Left lung (tissue), 14 donors: ENCODE measurements at places on chromosomes 5 and 9. TPM values are rescaled to one million over a fixed set of nuclear protein-coding genes. Genes with fewer than 3 reads are reported as not detected.
A peak's percentile ranks its signal among the peaks of the same experiment; 100 is the strongest.

DNA sequence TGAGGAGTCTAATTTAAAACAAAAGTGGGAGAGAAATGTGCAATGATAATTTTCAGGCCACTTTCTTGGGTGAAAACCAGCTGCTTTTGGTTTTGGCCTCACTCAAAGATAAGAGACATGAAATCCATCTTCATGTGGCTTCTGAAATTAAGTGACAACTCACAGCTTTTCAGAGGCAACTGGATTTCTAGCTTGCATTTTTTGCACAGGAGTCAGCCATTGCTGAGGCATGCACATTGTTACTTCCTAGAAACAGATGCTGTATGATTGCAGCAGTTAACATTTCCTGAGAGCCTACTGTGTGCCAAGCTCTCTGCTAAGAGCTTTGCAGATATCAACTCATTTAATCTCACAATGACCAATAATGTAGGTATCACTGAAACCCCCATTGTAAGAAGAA is 562.6 kb downstream of the NR2F1-AS1 start:
- H3K4me1 ChIP-seq, result no peaks in the 10 kb centered on the region
- no peak for DNase-seq
- no peak overlapping the region for H3K27ac ChIP-seq
- H3K4me3 ChIP-seq, result no peak overlapping the region

DNA sequence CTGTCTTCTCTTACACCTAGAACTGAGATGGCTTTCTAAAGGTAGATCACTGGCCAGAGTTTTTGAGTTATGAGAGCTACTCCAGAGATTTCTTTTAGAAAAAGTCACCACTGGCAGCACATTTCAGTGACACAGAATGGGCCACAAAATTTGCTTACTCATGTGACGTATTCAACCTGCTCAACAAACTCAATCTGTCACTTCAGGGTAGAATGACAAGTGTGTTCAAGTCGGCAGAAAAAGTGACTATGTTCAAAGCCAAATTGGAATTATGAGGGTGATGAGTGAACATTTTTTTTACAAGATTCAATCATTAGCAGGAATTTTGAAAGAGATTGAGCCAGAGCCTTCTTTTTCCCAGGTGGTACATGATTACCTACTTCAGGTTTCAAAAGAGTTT is 46.5 kb downstream of the TAF11L14 start:
- DNase-seq, result no peak
- no peaks in the 10 kb centered on the region for H3K27me3 ChIP-seq
- H3K36me3 ChIP-seq, result no peaks in the 10 kb centered on the region
- no peaks in the 10 kb centered on the region for H3K4me1 ChIP-seq

DNA sequence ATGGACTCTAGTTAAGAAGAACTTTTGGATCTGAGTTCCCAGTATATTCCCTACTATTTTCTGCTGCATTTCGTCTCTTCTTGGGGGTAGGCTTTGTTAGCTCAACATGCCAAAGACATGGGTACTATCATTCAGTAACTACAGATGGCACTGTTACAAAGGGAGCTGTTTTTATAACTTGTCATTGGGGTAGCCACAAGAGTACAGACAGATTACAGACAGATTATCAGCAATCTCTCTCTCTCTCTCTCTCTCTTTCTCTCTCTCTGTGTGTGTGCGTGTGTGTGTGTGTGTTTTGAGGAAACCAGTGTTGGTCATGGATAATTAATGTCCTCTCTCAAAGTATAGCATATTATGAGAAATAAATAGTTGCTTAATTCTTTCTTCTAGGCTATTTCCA is 116.1 kb downstream of the WDR70 start:
- H3K27me3 ChIP-seq, result no peaks in the 10 kb centered on the region
- no peaks in the 10 kb centered on the region for H3K4me1 ChIP-seq
- H3K36me3 ChIP-seq, result no peaks in the 10 kb centered on the region
- no peak overlapping the region for H3K4me3 ChIP-seq

GRCh38 chr5:151221574-151221973 is 2.3 kb downstream of the CCDC69 start:
- no peaks in the 10 kb centered on the region for H3K36me3 ChIP-seq
- peaks cover 78% of the 10 kb centered on the region for H3K4me1 ChIP-seq
- no peaks in the 10 kb centered on the region for H3K27me3 ChIP-seq
- no peak for DNase-seq
- H3K4me3 ChIP-seq, result peak overlapping the region; percentile 72

GRCh38 chr9:18237776-18238175 is 236.2 kb upstream of the ADAMTSL1 start:
- DNase-seq, result no peak
- no peaks in the 10 kb centered on the region for H3K36me3 ChIP-seq
- no peaks in the 10 kb centered on the region for H3K27me3 ChIP-seq
- no peak overlapping the region for H3K4me3 ChIP-seq
- no peak overlapping the region for H3K27ac ChIP-seq
- no peaks in the 10 kb centered on the region for H3K4me1 ChIP-seq

DNA sequence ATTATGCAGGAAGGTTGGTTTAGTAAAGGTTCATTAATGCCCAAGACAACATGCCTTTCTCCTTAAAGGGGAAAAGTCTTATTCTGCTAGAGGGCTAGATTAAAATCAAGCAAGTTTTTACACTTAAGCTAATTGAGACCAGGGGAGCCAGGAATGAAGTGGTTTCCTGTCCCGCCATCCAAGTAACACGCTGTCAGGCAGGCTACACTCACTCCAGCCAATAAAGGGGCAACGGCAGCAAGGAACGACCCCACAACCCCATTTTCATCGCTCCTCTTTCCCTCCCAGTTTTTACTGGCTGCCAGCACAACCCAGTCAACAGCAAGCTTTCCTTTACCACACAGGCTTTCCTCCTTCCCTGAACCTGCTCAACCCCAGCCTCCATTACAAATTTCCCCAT is 225.1 kb downstream of the DCP2 start:
- no peaks in the 10 kb centered on the region for H3K4me1 ChIP-seq
- H3K27ac ChIP-seq, result no peak overlapping the region
- no peak for DNase-seq

DNA sequence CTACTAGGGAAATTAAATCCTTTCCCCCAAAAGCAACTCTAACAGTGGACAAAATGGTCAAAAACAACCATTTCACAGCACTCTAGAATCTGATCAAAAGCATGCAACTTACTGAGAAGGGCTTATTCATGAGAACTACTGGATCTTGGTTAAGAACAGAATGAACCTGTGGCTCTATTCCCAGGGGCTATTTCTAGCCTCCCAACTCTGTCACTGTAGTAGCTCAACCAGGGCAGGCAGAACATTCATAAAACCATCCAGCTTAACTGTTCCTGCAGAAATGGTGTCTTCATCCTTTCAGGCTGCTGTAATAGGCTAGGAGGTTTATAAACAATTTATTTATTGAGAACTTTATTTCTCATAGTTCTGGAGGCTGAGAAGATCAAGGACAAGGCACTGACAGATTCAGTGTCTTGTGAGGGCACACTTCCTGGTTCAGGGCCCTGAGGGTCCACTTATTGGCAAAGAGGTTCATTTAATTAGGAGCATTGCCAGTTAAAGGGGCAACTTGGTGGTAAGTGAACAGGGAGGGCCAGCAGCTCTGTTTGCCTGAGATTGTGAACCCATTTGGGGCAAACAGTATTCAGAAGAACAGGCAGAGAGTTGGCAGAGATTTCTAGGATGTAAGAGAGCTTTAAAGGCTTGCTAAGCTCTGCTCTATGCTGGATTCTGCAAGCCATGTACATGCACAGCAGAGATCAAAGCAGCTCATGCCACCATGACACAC is 238.5 kb upstream of the FBXL7 start:
- H3K27me3 ChIP-seq, result no peaks in the 10 kb centered on the region
- no peak overlapping the region for H3K27ac ChIP-seq
- no peaks in the 10 kb centered on the region for H3K36me3 ChIP-seq
- DNase-seq, result no peak

DNA sequence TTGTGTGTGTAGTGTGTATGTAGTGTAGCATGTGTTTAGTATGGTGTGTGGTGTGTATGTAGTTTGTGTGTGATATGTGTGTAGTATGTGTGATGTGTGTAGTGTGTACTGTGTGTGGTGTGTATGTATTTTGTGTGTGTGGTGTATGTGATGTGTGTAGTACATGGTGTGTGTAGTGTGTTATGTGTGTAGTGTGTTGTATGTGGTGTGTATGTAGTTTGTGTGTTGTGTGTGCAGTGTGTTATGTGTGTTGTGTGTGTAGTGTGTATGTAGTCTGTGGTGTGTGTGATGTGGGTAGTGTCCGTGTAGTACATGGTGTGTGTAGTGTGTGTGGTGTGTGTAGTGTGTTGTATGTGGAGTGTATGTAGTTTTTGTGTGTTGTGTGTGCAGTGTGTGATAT is 40.0 kb downstream of the SYK start:
- H3K4me3 ChIP-seq, result no peak overlapping the region

GRCh38 chr5:9196403-9197227 is 349.3 kb downstream of the SEMA5A start:
- no peak overlapping the region for H3K4me3 ChIP-seq
- no peak for DNase-seq
- H3K36me3 ChIP-seq, result no peaks in the 10 kb centered on the region
- H3K27ac ChIP-seq, result no peak overlapping the region
- H3K27me3 ChIP-seq, result no peaks in the 10 kb centered on the region

DNA sequence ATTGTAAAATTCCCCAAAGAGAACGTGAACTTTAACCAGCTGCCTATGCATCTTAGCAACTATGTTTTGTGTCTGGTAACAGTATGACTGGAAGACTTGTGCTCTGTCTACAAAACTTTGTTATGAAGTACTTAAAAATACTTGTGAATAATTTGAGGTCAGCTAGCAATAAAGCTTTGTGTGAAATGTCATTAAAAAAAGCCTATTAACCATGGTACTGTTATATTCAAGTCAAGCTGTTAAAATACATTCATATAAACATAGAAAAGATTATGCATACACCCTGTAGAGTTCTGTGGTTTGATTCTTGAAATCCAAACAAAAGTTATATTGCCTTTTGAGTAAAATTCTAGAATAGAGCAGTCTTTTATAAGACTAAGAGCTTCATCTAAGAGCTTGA is 60.1 kb downstream of the VCAN start:
- H3K4me1 ChIP-seq, result no peaks in the 10 kb centered on the region
- H3K27me3 ChIP-seq, result no peaks in the 10 kb centered on the region
- H3K36me3 ChIP-seq, result no peaks in the 10 kb centered on the region
- H3K27ac ChIP-seq, result no peak overlapping the region
- H3K4me3 ChIP-seq, result no peak overlapping the region
- DNase-seq, result no peak

GRCh38 chr9:95138474-95138873 is 179.0 kb downstream of the FANCC start:
- no peak overlapping the region for H3K27ac ChIP-seq
- no peak overlapping the region for H3K4me3 ChIP-seq
- DNase-seq, result no peak
- peaks cover 6% of the 10 kb centered on the region for H3K36me3 ChIP-seq

DNA sequence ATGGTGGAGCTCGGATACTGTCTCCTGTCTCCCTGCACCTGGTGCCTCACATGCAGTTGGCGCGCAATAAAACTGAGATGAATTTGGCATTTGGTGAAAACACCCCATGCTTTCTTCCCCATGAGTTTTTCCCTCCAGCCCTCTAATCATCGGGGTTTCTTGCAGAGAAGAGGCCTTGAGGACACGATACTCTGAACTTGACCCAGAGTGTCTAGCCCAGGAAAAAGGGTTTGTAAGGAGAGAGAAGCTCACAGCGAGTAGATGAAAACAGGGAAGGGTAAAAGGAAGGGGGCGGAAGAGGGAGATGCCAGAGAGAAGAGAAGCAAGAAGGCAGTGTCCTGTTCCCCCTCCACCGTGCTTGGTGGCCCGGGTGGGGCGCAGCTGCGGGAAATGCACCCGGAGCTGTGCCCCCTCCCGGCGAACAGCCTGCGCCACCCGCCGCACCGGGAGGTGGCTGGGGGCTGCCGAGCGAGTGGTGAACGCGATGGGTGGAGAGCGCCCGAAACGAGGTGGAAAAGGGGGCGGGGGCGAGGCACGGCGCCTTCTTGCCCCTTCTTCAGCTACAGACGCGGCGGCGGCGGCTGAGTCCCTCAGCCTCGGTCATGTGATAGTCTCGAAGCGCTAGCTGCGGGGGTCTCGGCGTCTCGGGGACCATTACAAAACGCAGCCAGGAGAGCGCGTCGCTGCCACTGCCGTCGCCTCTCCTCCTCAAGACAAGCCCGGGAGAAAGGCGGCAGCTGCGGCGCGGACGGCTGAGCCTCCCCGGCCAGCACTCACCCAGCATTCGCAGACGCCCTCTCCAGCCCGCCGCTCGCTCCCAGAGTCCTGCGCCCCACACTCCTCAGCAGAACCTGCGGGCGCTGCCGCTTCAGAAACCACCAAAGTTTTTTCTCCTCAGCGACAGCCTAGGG is 1.1 kb upstream of the FOXB2 start:
- H3K4me1 ChIP-seq, result peaks cover 62% of the 10 kb centered on the region
- no peak overlapping the region for H3K4me3 ChIP-seq
- H3K27me3 ChIP-seq, result peaks cover 98% of the 10 kb centered on the region
- no peak overlapping the region for H3K27ac ChIP-seq
- no peaks in the 10 kb centered on the region for H3K36me3 ChIP-seq

DNA sequence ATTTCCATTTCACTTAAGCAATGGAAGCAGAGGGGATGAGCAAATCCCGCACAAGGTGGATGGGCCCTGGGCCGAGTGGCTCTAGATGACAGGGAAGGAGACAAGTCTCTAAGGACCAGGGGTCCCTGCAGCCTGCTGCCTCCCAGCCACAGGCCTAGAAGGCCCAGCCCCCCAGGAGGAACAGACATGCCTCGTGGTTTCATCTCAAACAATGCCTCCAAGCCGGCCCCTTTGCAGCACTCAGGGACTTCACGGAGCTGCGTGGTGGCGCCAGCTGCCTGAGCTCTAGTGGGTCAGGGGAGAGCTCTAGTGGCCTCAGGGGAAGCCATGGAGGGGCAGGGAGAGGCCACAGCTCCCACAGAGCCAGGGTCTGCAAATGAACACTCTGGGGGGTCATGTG is 48.8 kb downstream of the HABP4 start:
- no peak for DNase-seq
- H3K27ac ChIP-seq, result no peak overlapping the region
- no peak overlapping the region for H3K4me3 ChIP-seq
- no peaks in the 10 kb centered on the region for H3K36me3 ChIP-seq

- H3K27me3 ChIP-seq, result no peaks in the 10 kb centered on the region
- no peaks in the 10 kb centered on the region for H3K4me1 ChIP-seq
- no peak for DNase-seq
- no peaks in the 10 kb centered on the region for H3K36me3 ChIP-seq
- no peak overlapping the region for H3K27ac ChIP-seq
These were observed 7.5 kb upstream of the PRLR start for GRCh38 chr5:35237580-35238376.

DNA sequence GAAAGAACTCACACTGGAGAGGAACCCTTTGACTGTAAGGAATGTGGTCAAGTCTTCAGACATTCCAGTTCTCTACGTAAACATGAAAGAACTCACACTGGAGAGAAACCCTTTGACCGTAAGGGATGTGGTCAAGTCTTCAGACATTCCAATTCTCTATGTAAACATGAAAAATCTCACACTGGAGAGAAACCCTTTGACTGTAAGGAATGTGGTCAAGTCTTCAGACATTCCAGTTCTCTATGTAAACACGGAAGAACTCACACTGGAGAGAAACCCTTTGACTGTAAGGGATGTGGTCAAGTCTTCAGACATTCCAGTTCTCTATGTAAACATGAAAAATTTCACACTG is 32.6 kb downstream of the MAPK9 start:
- peaks cover 100% of the 10 kb centered on the region for H3K36me3 ChIP-seq
- no peak overlapping the region for H3K27ac ChIP-seq
- no peaks in the 10 kb centered on the region for H3K27me3 ChIP-seq
- H3K4me1 ChIP-seq, result no peaks in the 10 kb centered on the region

PCA3 gene
- not detected for total RNA-seq

FOXD4L3 gene
- not detected for total RNA-seq

TUSC1 gene
- 10.6 TPM for total RNA-seq

SLC4A9 gene
- not detected for total RNA-seq

RNF183 gene
- total RNA-seq, result not detected

LCN12 gene
- 4.5 TPM for total RNA-seq
